ENCODE measurements at places on chromosomes 2 and 18.

- no peak for DNase-seq
These were observed 60.1 kb upstream of the YWHAQ start for GRCh38 chr2:9690716-9691498.

DNA sequence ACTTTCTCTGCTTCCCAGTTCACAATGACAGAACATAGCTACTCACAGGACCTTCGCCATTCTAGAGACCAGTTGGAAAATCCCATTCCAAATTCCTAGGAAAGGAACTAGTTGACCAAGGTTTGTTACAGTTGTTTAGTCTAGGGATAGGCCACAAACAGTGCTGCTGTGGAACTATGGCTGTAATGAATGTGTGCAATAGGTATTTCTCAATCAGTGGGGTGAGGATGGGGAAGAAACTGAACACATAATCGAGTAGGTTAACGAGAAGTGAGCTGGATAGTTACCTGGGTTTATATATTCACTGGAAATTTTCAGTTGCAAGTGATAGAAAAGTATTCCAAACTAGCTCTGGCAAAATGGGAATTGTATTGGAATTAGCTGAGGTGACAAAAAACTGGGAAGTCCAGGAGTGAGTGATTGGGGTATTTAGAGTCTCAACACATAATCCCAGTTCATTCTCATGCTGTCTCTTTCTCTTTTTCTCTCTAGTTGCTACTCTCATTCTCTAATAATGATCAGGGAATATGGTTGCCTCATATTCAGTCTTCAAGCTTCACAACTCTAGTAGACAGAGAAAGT lies 18.2 kb upstream of the HMSD start:
- DNase-seq: no peak

DNA sequence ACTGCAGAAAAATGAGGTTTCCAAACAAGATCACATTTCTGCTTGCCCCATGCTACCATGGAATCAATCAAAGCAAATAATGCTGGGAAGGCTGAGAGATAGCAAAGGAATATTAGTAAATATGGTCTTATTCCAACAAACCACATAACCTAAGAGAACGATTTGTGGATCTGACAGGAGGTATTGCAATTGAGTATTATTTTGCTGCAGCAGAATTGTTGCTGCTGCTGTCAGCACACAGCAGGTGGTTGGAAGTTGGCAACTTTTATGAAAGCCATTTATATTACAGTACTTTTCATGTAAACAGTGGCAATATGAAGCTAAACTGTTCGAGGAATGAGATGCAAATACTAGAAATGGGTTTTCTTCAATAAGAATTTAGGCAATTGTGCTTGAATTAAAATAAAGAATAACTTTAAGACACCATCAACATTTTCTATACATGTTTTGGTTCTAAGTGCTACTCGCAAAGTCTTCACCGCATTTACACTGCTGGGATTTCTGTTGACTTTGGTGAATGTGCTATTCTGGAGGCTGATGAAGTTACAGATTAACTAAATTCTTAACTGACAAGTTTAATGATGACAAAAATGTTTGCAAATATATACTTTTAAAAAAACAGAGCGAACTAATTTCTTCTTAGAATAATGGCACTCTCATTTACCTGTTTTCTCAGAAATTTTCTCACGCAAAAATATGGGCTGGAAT lies 1285.7 kb downstream of the CNTNAP5 start:
- no peak for DNase-seq

DNA sequence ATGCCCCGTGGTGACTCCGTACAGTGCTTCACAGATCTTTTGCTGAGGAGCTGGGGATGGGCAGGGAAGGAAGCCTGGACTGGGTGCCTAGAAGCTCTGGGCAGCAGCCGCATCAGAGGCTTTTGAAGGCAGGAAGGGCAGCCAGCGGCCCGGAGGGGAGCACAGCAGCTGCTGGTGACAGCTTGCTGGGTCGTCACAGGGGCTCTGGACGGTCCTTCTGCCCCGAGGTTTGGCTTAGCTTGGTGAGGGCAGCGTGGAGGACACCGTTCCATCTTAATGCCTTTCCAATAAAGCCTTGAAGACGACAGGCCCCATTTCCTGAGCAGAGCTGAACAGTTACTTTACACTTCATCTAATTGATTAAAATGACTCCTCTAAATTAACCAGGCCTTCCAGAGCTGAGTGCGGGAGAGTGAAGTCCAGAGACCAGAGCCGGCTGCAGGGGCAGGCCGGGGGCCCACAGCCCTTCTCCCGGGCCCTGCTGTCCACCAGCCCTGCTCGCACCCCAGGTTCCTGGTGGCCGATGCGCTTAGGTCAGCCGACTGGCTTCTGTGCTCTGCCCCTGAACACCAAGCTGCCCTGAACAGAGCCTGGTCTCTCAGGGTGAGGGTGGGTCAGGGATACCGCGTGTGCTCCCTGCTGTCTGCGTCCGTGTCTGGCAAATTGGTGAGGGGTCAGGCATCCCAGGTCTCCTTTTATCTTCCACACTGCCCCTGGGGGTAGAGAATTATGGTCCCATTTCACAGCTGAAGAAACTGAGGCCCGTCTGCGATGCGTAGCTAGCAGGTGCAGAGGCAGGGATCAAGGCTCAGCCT lies 43.5 kb downstream of the RRM2 start:
- no peak for DNase-seq

DNA sequence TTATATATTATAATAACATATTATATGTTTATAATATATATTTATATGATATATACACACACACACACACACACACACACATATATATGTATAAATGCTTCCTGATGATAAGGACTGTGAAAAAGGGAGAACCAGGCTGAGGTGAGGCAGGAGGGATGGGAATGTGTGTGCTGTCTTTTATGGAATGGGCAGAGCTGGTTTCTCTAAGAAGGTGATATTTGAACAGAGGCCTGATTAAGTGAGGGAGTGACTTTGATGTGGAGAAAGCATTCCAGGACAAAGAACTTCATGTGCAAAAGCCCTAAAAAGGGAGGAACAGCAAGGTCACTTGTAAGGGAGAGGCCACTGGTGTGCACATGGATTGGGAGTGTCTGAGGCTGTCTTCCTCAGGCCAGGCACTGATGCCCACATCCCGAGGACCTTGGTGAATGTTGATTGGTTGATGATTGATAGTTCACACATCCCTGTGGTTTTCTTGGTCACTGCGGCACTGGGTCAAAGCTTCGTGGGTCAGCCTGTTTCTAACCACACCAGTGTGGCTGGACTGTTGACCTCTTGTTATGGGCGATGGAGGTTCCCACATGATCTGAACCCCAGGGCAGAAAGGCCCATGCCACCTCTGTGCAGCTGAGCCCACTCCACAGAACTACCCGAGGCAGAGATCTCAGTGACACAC lies 196.9 kb downstream of the MYCN start:
- DNase-seq: no peak
